ENCODE measurements at places on chromosomes 1 and 21.
A peak's percentile ranks its signal among the peaks of the same experiment; 100 is the strongest.

DNA sequence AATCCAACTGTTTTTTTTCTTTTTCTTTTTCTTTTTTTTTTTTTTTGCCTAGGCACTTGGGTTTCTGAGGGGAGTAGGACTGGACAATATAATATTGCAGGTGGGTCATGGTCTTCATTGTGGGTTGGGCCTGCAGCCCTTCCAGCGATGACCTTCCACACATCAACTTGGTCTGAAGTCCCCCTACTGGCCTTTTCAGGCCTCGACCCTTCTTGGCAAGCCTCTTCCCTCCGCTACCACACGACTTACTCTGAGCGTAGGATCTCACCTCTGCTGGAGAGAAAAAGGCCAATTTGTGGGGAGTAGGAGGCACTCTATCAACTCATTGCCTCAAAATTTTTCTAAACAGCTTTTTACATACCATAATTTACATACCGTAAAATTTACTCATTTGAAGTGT lies 51.1 kb upstream of the GRIK3 start:
- no peaks in the 10 kb centered on the region for H3K4me1 ChIP-seq
- H3K36me3 ChIP-seq: no peaks in the 10 kb centered on the region
- peaks cover 30% of the 10 kb centered on the region for H3K27me3 ChIP-seq

- peak overlapping the region; percentile 33 for H3K27ac ChIP-seq
- H3K4me3 ChIP-seq: no peak overlapping the region
- H3K36me3 ChIP-seq: peaks cover 4% of the 10 kb centered on the region
- no peaks in the 10 kb centered on the region for H3K27me3 ChIP-seq
- DNase-seq: no peak
These were observed 4.4 kb downstream of the LBR start for GRCh38 chr1:225423518-225423855.

DNA sequence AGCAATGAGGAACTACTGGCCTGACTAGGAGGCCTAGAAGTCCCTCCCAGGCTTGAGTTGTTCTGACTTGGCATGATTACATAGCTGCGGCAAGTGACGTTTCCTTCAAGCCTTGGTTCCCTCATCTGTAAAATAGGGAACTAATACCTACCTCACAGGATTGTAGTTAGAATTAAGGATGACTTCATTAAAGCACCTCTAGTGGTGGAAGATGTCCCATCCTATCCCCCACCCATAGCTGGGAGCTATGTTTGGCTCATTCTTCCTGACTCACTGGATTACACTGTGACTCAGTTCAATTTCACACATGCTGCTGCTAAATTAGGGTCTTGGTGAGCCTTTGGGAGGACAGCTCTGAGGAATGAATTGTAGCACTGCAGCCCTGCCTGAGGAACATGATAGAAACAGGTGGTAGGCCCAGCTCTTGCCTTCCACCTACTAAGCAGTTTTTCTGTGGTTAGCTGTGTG lies 6.0 kb upstream of the SHISA4 start:
- H3K36me3 ChIP-seq: no peaks in the 10 kb centered on the region
- H3K27ac ChIP-seq: no peak overlapping the region
- peaks cover 9% of the 10 kb centered on the region for H3K27me3 ChIP-seq
- no peak overlapping the region for H3K4me3 ChIP-seq

- peaks cover 5% of the 10 kb centered on the region for H3K27me3 ChIP-seq
- no peaks in the 10 kb centered on the region for H3K4me1 ChIP-seq
- H3K36me3 ChIP-seq: no peaks in the 10 kb centered on the region
These were observed 84.1 kb downstream of the PGBD5 start for GRCh38 chr1:230342019-230342418.

DNA sequence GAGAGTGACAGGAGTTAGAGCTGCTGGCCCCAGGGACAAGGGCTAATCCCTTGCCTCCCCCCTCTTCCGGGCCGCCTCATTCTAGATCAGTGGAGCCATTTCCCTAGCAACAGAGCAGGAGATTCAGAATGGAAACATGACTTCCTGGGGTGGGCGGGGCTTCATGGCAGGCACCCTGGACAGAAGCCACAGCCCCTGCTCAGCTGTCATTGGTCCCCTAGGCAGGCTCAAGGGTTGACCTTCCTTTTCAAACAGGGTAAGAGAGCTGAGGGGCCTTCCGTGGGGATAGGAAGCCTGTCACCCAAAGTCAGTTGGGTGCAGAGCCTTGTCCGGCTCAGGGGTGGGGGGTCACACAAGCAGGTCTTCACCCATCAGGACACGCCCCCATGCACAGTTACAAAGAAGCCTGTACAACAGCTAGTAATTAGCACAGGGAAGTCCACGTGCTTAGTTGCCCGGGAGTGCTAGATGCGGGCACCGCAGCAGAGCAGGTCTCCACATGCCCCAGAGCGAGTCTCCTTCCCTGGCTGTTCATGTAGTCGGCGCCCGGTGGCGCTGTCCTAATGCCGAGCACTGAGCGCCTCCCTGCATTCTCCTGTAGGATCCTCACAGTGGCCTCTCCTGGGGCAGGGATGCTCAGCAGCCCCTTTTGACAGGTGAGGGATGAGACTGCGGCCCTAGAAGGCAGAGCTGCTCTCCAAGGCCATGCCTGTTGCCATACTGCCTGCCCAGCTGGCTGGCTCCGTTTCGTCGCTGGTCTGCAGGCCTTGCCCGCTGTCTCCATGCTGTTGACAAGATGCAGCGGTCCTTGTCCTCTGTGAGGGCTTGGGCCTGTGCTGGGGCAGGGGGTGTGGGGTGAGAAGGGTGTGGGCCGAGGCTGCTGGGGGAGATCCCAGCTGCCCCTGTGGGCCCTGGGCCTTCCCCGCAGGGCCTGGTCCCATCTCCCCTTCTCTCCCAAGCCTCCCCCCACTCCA lies 5.1 kb downstream of the TMEM201 start:
- H3K27me3 ChIP-seq: no peaks in the 10 kb centered on the region
- peak; percentile 57 for DNase-seq
- no peak overlapping the region for H3K4me3 ChIP-seq
- H3K4me1 ChIP-seq: peaks cover 35% of the 10 kb centered on the region

- H3K4me3 ChIP-seq: no peak overlapping the region
- no peaks in the 10 kb centered on the region for H3K36me3 ChIP-seq
- DNase-seq: no peak
- H3K4me1 ChIP-seq: peaks cover 8% of the 10 kb centered on the region
- no peak overlapping the region for H3K27ac ChIP-seq
These were observed 6.0 kb downstream of the CFAP74 start for GRCh38 chr1:1997576-1997975.

DNA sequence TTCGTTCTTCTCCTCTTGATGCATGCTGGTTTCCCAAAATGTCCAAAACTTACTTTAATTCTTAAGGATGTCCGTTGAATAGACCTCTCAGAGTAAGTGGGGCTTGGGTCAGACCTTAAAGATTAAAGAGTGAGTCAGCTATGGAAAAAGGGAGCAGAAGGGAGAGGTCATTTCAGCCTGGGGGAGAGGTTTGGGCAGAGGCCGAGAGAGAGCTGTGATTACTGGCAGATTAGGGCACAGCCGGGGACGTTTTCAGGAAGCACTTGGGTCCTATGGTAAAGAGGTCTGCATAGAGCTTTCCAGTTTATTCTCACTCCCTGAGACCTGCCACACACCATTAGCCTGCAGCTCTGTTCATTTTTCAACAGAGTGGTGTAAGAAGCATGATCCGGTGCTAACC lies 14.0 kb upstream of the ST3GAL3 start:
- H3K4me3 ChIP-seq: no peak overlapping the region
- H3K4me1 ChIP-seq: peaks cover 5% of the 10 kb centered on the region
- no peak overlapping the region for H3K27ac ChIP-seq

- no peaks in the 10 kb centered on the region for H3K4me1 ChIP-seq
- no peak overlapping the region for H3K27ac ChIP-seq
- peaks cover 7% of the 10 kb centered on the region for H3K27me3 ChIP-seq
- no peak overlapping the region for H3K4me3 ChIP-seq
These were observed 20.5 kb upstream of the NPHP4 start for GRCh38 chr1:6012529-6013318.

DNA sequence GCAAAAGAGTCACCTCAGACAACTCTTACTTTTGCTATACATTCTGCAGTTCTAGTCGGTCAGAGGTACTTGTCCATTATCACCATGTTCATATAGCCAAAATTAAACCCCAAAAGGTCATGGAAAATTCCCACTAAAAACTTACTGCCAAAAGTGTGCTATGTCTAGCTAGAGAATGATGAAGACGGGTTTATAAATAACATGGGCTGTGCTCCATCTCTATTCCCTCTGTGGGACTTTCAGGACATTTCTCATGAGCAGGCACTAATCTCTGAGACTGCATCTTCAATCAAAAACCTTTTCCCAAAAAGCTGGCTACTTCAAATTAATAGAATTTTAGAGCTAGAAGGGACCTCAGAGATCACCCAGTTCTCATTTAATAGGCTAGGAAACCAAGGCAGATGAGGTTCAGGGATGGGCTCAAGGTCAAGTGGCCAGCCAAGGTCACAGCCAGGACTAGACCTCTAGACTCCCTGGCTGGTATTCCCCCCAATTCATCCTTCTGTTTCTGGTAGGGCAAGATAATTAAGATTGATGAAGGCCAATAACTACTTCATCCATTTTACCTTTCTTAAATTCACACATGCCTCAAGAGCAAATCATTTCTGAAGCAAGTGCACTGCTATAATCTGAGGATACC lies 21.0 kb upstream of the MOB3C start:
- no peak overlapping the region for H3K27ac ChIP-seq
- peaks cover 29% of the 10 kb centered on the region for H3K4me1 ChIP-seq
- H3K4me3 ChIP-seq: no peak overlapping the region

Measured in mesothelial cell of epicardium (in vitro differentiated cells).